ENCODE measurements at places on chromosomes 2 and 18.

GRCh38 chr2:132886574-132886973 lies 216.6 kb upstream of the LYPD1 start:
- no peak for DNase-seq

- DNase-seq = no peak
Measured at GRCh38 chr2:241498115-241499070, 10.0 kb downstream of the STK25 start.

GRCh38 chr18:23538870-23539269 lies 35.6 kb downstream of the RMC1 start:
- no peak for DNase-seq

- DNase-seq = no peak
Measured at GRCh38 chr2:114049826-114050225, 159.9 kb downstream of the ACTR3 start.

- no peak for DNase-seq
Measured at GRCh38 chr2:86344404-86344803, 7.0 kb upstream of the REEP1 start.

GRCh38 chr2:25521665-25522387 lies 151.6 kb downstream of the DTNB start:
- peak; percentile 83 for DNase-seq

GRCh38 chr2:25071966-25072365 lies 30.1 kb downstream of the EFR3B start:
- DNase-seq = no peak

DNA sequence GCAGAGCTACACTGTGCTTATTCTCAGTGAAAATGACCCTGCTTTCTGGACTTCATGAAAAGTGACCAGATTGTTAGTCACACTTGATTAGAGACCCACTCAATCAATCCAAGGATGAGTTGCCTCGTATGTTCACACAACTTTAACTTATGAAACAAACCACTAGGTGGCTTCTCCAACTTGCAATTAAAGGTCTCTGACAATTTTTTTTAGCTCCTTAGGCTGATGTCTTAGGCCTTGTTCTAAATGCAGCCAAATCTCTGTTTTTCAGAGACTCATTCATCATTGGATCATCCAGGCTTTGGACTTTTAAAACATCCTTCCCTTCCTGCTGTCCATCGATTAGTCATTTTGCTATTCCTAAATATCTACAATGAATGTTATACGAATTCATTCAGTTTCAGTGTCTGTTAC lies 63.4 kb downstream of the MREG start:
- DNase-seq = peak; percentile 35

GRCh38 chr18:68667121-68667520 lies 47.8 kb downstream of the TMX3 start:
- no peak for DNase-seq

GRCh38 chr2:184444217-184444616 lies 154.1 kb upstream of the ZNF804A start:
- no peak for DNase-seq

DNA sequence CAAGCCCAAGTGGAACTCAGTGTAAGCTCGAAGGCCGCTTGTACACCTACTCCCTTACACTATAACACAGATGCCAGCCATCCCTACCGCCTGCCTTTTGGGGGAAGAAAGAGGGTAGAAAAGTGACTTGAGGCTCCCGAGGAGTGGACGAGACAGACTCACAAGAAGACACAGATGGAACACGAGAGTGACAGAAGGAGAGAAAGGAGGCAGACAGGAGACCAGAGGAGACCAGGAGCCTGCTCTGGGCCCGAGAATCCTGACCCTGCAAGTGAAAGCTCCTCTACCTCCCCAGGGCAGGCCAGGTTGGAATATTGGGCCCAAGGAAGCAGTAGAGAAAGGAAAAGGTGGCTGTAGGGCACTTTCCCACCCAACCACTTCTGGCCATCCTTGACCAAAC lies 23.4 kb upstream of the TNS1 start:
- DNase-seq = no peak

- DNase-seq = peak; percentile 30
Measured at GRCh38 chr2:20042531-20042930, 8.9 kb downstream of the LAPTM4A start.

- no peak for DNase-seq
Measured at GRCh38 chr18:62781262-62781661, 65.9 kb downstream of the PHLPP1 start.

DNA sequence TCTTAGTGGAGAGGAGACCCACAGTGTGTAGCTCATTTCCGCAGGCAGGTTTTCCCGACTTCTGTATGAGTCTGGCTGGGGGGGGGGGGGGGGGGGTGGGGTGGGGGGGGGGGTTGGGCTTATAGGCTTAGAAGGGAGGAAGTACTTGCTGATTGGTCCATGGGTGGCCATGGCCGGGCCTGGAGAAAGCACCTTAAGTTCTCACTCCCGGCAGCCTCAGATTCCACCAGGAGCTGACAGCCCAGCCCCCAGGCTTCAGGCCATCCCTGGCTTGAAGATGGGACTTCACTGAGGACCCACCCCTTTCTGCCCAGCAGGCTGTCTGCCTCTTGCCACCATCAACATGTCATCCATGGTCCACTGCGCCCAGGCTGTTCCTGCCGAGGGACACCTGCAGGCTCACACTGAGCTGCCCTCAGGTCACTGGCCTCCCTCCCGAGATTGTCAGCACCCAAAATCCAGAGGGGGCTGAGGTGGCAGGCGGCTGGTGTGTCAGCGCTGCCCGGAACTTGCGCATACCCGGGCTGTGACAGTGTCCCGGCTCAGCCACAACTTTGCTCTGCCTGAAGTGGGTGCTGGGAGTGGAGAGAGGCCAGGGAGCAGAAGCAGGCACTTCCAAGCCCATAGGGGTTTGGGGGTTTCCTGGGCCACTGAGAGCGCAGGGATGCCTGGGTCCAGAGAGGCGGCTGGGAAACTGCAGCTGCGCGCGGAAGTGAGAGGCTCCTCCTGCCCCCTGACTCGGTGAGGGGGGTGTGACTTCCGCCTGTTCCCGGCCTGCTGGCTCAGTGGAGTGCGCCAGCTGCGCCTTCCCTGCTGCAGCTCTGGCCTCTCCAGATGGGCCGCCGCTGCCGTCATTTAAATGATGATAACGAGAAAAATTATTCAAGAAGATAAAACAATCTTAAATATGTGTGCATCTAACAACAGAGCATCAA lies 256.1 kb downstream of the RPRM start:
- no peak for DNase-seq

DNA sequence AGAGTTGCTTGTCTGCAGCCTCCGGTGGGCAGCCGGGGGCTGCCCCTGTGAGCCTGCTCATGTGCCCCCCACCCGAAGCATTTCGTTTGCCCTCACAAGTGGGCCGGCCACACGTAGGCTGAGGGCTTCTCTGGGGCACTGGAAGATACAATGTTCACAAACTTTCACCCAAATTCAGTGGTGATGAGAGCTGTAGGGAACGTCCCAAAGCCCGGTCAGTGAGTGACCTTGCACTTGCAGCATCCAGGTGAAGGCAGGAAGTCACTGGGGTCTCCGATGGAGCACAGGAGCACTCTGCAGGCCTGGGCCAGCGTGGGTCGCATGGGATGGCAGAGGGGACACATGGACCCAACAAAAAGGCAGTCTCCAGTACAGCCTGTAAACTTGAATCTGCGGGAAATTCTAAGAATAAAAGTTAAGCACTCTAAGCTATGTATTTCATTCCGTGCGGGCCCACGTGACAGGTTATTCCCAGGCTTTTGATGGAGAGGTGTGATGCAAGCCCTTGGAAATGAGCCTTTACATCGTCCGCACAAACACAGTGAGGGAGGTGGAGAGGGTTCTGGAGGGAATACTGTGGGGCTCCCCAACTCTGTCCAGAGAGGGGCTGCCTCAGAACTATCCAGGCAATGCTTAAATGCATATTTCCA lies 42.5 kb downstream of the CNGA3 start:
- no peak for DNase-seq

- no peak for DNase-seq
Measured at GRCh38 chr2:162056796-162057399, 17.1 kb downstream of the DPP4 start.

GRCh38 chr2:8006626-8007025 lies 675.2 kb upstream of the ID2 start:
- DNase-seq = no peak

GRCh38 chr2:238133499-238134392 lies 4.7 kb upstream of the KLHL30 start:
- DNase-seq = no peak

DNA sequence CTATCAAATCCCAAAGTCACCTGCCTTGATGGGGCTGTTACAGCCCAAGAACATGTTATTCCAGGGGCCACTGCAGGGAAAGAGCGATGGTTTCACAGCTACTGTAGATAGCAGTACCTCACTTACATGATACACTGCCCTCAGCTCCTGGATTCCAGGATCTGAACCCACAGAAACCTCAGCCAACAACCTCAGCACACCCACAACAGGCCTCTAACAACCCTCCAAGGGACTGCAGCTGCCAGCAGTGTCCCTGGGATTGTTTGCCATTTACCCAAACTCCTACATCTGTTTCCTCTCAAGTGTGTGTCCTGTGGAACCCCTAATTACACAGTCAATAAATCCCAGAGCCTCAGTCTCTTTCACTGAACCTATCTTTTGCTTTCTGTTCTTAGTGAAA lies 28.2 kb downstream of the OSBPL1A start:
- DNase-seq = no peak

- no peak for DNase-seq
Measured at GRCh38 chr2:196341277-196341841, 170.0 kb upstream of the STK17B start.

- DNase-seq = no peak
Measured at GRCh38 chr2:101847661-101848339, 144.0 kb upstream of the IL1R2 start.

Data from lung microvascular endothelial cell (primary cell).